NCI-H1417 treated with DMSO at 0.1 percent for 48 hours (cell line): ENCODE measurements at places on chromosomes 11 and 22.

GRCh38 chr11:32448232-32448631, 12.9 kb upstream of the WT1 start:
- no peak for DNase-seq

DNA sequence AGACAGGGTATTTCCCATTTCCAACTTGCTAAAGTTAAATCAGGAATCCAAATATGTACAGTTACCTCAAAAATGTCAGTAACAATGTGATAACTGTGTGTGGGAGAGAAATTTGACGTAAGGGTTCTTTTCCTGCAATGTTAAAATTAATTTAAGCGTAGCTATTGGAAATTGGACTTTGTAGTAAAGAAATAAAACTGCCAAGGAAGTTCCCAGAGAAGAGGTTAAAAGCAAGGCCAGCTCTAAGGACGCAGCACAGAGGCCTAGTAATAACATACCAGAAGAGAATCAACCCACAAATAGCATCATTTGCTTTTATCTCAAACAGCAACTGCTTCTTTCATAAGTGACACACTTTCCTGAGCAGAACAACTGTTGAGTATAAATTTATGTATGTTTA, 36.8 kb upstream of the GRIA4 start:
- no peak for DNase-seq

- no peak for DNase-seq
These were observed 889 bp downstream of the PLAAT4 start for GRCh38 chr11:63537293-63538101.

- no peak for DNase-seq
These were observed 19.3 kb upstream of the CBX7 start for GRCh38 chr22:39171623-39172264.

- no peak for DNase-seq
These were observed 42.9 kb downstream of the IRAG1 start for GRCh38 chr11:10650630-10651029.

- DNase-seq, result no peak
These were observed 4.7 kb downstream of the KCNJ4 start for GRCh38 chr22:38450234-38450797.

GRCh38 chr11:121928597-121929580, 187.1 kb downstream of the BLID start:
- DNase-seq, result no peak

GRCh38 chr11:45799562-45799961, 5.4 kb upstream of the SLC35C1 start:
- no peak for DNase-seq

DNA sequence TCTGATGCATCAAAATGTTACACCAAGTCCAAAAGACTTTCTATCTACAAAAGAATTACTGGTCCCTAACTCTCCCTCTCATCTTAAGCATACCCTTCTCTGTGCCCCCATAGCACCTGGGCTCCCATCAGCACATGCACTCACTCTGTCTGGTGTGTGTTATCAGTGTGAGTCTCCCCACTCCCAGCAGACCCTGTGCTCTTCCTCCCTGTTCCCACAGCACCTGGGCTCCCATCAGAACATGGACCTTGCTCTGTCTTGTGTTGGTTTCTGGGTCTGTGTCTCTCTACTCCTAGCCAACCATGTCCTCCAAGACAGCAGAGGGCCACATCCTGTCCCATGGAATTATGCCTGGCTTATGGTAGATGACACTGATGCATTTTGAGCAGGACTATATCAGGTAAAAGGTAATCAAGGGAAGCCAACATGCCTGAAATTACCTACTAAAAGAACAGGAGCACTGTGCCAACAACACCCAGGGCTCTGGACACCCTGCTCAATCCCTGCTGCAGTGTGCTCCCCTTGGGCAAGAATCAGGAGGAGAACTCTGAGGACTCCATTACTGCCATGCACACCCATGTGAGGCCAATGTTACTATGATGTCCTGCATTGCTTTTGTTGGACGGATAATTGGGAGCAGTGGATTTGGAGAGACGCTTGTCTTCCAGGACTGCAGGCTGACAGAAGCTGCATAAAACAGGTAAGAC, 34.3 kb downstream of the GAB4 start:
- DNase-seq, result no peak

GRCh38 chr22:33914699-33915098, 5.6 kb downstream of the LARGE1 start:
- no peak for DNase-seq

- DNase-seq, result no peak
These were observed 689 bp downstream of the RAB39A start for GRCh38 chr11:107928767-107929507.

- DNase-seq, result no peak
These were observed 5.7 kb downstream of the CHADL start for GRCh38 chr22:41234815-41235695.

DNA sequence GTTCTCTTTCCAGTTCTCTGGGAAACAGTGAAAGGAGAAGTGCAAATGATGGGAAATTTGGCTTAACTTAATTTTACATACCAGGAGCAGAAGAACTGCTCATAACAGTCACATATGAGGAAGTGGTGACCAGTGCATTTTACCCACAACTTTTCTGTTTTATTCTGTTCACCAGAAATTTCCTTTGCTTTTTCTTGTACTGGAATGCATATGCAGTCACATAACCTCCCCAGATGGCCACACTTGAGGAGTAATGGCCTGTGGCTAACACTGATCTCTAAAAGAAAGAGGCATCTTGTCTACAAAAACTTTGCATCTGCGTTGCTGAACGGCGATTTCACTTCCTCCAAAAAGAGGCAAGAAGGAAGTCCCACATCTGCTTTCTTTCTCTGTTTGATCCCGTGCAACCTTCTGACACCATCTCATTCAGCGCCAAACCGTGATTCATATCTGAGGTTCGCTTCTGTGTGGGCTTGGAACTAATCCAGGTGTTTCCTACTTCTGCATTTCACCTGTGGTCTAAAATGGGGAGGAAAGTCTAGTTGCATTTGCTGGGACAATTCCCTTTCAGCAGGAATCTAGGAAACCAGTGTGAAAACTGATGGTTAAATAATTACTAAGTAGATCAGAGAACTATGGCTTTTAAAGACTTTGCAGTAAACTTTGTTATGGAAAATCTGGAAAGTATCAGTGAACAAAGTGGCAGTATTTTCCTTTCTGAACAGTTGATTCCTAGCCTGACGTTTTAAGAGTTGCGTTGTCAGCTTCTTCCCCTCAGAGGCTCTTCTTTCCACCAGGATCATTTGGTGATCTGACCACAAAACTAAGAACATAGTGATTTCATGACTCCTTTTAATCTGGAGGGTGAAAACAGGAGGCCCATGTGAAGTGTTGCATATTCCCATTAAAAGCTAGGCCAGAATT, 4.2 kb upstream of the MPEG1 start:
- DNase-seq, result no peak

DNA sequence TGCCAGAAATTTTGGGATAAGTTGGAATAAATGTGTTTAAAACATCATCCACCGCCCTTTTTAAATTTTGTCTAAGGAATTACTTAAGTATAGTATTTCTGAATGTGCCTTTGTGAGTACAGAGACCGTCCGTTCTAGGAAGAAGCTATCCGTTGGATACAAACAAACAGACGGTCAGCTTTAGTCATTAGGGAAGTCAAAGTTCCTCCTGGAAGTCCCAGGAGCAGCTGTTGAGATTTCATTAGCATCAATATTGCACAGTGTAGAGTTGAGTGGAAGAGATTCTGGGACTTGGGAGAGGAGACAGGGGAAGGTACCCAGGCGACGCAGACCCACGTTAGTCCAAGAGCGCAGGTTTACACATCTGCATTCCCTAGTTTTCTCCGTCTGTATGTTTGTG, 15.7 kb upstream of the ADSL start:
- DNase-seq, result no peak
